ENCODE measurements at places on chromosomes 7 and 10.
A peak's percentile ranks its signal among the peaks of the same experiment; 100 is the strongest.

GRCh38 chr7:2508327-2509215 is 11.0 kb upstream of the LFNG start:
- DNase-seq = peak; percentile 94

DNA sequence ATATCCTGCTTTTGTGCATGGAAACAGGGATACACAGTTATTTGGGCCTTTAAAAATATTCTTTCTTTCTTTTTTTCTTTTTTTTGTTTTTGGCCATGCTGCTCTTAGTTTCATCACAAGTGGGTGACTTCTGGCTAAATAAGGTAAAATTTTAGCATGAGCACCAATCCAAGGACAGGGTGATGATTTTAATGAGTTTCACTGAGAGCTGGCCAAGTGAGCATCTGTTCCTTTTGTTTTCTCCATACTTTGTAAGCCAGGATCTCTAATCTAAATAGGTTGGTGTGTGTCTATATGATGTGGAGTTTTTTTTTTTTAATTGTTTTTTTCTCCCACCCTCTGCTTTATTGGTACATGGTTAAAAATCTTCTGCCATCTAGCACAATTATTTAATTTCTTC is 106.8 kb downstream of the POLL start:
- no peak for DNase-seq

GRCh38 chr7:115851291-115851690 is 179.3 kb downstream of the TFEC start:
- DNase-seq = no peak

DNA sequence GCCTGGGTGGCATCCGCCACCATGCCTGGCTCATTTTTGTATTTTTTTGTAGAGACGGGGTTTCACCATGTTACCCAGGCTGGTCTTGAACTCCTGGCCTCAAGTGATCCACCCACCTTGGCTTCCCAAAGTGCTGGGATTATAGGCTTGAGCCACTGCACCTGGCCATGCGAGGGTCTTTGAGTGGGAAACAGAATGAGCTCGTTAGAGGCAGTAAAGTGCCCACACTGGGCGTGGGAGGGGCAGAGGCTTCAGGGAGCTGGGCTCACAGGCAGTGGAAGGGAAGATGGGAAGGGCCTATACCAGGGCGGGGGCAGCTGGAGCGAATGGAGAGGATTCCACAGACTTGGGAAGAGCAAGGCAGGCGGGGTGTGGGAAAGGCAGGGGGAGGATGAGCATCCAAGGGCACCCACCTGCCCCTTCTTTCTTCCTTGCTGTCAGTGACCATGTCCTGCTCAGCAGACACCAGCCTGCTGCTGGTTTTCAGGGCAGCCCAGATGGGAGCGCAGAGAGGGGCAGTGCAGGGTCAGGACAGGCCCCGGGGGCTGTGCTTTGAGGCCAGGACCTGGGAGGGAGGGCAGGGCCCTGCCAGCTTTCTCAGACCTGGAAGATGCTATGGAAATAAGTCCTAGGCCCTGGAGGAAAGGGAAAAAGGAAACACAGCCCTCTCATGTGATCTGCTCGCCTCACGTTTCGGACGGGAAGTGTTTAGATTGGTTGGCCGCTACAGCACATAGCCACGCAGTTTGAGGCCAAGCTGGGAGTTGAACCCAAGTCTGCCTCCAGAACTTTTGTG is 4.2 kb downstream of the FZD9 start:
- no peak for DNase-seq

DNA sequence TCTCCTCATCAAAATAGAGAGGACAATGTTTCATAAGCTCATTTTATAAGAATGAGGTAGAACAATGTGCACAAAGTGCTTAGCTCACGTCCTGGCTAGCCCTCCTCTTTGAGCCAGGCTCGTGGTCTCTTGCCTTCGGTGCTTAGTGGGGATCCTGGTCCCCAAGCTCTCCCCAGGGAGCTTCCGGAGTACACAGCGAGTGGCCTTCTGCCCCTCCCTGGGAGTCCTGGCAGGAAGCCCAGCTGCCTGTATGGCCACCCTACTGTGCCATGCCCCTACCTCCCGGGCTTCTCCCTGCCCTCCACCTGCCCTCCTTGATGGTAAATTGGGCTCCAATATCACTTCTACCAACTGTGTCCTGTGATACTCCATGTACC is 868 bp downstream of the MYO1G start:
- no peak for DNase-seq

DNA sequence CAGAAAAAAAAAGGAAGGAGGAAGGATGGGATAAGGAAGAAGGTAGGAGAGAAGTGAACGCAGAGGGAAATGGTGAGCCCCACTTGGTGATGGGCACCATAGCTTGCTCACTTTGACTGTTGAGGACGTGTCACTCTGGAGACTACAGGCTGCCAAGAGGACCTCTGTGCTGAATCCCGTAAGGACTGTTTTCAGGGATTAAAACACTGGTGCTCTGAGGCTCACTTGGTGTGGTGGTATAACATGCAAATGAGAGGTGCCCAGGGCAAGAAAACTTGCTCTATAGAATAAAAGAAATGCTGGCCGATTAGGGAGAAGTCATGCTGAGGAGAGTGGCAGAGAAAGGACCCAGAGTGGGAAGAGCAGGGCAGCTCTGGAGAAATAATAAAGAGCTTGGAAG is 5.3 kb upstream of the IL2RA start:
- no peak for DNase-seq

- no peak for DNase-seq
Measured at GRCh38 chr7:2864204-2864985, 20.3 kb upstream of the GNA12 start.

DNA sequence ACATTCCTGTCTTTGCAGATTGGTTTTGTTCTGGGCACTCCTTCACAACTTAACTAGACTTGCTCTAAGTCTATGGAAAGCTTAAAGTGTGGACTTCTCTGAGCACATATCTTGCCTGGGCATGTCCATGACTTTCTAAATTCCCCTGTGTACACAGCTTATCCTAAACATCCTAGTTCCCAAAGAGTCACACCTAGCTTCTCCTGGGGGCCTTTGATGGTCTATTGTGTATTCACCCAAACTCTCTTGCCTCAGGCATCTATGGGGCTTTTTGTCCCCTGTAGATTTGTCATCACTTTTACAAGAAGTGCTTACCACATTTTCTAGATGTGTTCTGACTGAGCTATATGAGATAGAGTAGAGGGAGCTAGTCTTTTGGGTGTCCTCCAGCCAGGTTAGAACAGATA is 12.2 kb upstream of the ZNF488 start:
- DNase-seq = no peak

GRCh38 chr7:70717553-70718329 is 414.2 kb upstream of the GALNT17 start:
- DNase-seq = no peak

DNA sequence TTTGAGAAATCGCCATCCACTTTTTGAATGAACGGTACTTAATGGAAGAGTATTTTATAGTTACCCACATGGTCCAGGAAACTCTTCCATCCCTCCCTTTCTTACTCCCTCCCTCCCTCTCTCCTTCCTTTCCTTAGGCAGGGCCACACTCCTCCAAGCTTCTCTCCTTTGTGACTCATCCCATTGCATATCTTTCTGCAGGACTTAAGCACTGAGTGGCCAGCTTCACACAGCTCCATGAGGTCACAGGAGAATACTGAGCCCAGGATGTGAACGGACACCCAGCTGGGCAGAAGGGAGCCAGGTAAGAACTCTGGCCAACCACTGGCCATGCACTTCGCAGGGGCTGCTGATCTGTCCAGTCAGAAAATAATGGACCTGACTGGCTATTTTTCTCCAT is 189.7 kb upstream of the ADCY1 start:
- no peak for DNase-seq
